ENCODE measurements at places on chromosomes 16 and 17.

DNA sequence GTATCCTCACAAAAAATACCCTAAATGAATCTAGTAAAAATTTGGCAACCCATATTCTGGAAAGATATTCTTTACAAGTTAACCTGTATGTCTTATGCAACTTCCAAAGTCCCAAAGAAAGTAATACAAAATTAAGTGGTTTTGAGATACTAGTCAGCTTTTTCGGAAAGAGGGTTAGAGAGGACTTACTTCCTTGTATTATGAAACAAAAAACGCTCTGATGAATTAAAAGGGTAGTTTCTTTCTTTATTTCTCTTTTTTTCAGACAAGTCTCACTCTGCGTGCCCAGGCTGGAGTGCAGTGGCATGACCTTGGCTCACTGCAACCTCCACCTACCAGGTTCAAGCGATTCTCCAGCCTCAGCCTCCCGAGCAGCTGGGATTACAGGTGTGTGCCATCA, 51.6 kb downstream of the KANSL1 start:
- DNase-seq: no peak

GRCh38 chr16:49739381-49739780, 116.5 kb downstream of the ZNF423 start:
- DNase-seq: peak; percentile 43

GRCh38 chr16:1960665-1961630, 1.6 kb downstream of the NDUFB10 start:
- peak; percentile 93 for DNase-seq

GRCh38 chr16:337975-338575, 14.4 kb downstream of the AXIN1 start:
- DNase-seq: no peak

DNA sequence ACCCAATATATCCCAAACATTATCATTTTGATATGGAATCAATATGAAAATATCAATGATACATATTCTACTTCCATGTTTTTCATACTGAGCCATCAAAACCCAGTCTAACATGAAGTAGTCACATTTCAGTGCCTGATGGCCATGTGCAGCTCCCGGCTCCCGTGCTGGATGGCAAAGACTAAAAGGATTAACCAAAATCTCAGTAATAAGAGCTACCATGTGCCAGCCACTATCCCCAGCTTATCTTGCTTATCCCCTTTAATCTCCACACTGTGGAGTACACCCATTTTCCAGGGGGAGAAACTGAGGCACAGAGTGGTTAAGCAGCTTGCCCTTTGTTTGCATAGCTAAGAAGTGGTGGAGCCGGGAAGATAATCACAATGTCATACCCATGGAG, 9.2 kb downstream of the CD300LG start:
- peak; percentile 95 for DNase-seq

- no peak for DNase-seq
These were observed 21.1 kb downstream of the IST1 start for GRCh38 chr16:71916397-71916920.

- DNase-seq: no peak
These were observed 198.2 kb downstream of the MAF start for GRCh38 chr16:79402356-79402755.

GRCh38 chr16:9687737-9688319, 494.4 kb downstream of the GRIN2A start:
- DNase-seq: no peak

DNA sequence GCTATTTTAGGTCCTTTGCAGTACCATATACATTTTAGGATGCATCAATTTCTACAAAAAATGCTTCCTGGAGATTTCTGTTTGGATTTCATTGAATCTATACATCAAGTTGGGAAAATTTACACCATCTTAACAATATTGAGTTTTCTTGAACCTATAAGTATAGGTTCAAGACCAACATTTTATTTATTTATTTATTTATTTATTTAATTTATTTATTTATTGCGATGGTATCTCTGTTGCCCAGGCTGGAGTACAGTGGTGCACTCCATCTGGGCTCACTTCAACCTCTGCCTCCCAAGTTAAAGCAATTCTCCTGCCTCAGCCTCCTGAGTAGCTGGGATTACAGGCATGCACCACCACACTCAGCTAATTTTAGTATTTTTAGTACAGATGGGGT, 125.0 kb upstream of the HS3ST2 start:
- no peak for DNase-seq

DNA sequence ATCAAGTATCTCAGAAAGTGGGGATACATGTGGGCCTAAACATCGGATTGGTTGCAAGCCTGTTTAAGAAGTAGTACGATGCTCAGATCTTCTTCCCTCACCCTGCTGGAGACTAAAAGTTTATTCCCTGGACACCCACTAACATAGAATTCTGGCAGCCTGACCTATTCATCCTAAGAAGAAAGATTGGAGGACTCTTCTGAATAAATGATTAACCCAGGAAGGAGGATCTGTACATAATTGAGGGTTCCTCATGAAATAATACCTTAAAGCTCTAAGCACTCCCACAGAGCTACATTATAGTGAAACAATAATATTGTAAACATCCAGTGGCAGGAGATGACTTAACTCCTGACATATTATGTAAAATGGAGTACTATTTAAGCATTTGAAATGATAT, 111.7 kb downstream of the NLK start:
- DNase-seq: no peak

DNA sequence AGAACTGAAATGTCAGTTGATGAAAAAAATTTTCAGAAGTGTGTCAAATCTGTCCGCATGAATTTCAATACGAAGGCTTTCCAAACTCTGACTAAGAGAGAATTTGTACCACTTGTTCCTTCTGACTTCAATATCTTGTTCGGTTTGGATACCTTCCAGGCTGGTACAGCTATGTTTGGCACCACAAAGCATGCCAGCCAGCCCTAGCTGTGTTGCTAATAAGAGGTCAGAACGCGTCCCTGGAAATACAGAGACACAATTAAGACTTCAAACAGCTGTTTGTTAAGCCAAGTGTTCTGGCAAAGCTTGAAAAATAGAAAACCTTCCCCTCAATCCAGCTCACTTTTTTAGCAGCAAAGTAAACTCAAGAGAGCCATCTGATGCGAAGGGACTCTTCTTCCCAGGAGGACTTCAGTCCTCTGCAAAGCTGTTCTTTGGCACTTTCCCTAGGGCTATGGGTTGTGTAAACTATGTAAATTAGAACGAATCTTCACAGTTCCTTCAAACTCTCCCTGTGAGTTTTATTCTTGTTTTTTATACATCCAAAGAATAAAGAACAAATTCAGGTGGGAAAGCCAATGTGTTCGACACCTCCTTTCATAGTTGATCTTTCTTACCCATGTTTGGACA, 35.1 kb downstream of the GRB2 start:
- no peak for DNase-seq

GRCh38 chr17:77147357-77147801, 6.6 kb downstream of the SEC14L1 start:
- DNase-seq: no peak

DNA sequence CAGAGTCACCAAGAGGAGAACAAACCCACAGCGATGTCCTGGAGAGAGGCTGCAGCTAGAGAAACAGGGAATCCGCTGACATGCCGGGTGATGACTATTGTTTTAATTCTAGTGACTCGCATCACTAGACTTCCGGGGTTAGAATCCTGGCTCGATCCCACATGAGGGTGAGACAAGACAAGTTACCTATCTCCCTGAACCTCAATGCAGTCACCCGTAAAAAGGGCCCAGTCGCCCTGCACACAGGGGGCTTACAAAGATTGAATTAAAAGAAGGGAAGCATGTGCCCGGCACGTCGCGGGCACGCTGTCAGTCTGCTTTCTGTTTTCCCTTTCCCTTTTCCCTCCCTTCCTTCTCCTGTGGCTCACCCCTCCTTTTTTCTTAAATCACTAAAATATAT, 212.9 kb upstream of the FOXF1 start:
- no peak for DNase-seq

DNA sequence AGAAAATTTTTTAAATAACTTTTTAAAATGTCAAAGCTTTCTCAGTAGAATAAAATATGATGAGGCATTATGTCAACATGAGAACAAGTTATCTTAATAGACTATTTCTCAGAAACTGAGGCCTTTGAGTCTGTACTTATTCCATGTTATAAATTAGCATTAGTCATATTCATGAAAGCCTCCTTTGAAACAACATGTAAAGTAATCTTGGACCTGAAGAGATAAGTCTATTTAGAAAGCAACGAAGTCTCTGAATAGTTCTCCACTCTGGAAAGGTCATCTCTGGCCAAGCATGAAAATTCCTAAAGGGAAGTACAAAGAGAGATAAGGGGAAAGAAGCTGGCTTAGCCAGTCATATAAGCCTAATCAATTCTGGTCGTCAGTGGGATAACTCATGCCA, 150.8 kb downstream of the CYB561 start:
- no peak for DNase-seq

All from NCI-H82 (cell line).